Stimulated activated CD8-positive, alpha-beta memory T cell treated with anti-CD3 and anti-CD28 coated beads, Interleukin-4, amount 100 ng/mL, for 1 hour (primary cell): ENCODE measurements at places on chromosomes 3 and 15.

- no peak for DNase-seq
These were observed 202.3 kb upstream of the IGF1R start for GRCh38 chr15:98446083-98446482.

- DNase-seq, result no peak
These were observed 44.2 kb downstream of the MGLL start for GRCh38 chr3:127777921-127778656.

DNA sequence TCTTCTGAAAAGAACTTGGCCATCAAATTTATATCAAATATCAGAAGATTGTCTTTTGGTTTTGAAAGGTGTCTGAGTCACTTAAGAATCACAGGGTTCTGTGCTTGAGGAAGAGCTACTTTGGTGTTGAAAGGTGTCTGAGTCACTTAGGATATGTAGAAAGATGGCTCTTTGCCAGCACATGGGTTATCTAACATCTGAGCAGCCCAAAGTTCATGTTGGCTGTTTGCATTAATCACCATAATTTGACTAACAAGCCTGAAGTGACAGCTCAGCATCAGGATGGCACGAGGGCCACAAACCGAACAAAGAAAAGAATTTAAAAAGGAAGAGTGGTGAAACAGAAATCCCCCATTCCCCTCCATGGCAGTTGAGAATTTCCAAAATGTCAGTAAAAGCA, 190.5 kb upstream of the CMC1 start:
- no peak for DNase-seq

DNA sequence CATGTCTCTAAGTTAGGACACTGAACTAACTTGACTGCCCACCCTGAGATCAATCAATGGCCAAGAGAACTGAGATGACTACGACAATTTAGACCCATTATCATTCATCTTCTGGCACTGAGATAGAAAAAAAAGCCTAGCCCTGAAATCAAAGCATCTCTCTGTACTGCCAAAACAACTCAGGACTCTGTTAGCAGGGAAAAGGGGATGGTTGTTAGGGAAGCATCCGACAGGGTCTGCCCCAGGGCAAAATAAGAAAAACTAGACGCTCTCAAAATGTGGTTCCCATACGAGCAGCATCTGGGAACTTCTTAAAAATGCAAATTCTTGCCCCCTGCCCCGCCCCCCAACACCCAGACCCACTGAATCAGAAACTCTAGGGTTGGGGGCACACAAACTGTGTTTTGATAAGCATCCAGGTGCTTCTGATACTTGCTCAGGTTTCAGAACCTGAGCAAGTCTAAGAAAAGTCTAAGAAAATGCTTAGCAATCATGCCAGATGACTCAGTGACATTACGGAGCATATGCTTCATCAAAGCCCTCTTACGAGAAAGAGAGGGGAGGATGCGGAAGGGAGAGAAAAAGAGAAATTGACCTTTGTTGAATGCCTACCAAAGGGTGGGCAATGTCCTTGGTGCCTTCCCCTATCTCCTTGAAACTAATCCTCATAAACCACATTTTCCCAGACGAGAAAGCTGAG, 172.8 kb upstream of the HES1 start:
- no peak for DNase-seq

- DNase-seq, result no peak
These were observed 49.9 kb downstream of the ALDH1A2 start for GRCh38 chr15:58015565-58015964.

- no peak for DNase-seq
These were observed 57.6 kb upstream of the APEH start for GRCh38 chr3:49616491-49616941.

DNA sequence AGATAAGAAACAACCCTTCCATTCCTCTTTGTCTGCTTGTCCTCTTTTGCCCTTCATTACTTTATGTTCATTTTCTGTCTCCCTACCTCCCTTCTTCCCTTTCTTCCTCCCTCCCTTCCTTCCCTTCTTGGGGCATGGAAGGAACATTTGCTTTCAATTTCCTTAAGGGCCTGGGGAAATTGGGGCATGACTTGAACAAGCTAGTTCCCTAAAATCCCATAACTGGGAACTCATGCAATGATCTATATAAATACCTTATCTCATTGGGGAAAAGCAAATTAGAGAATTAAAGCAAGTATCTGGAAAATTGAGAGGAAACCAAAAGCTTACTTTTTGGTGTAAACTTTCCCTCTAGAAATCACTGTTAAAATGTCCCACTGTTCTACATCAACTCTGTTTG, 35.7 kb downstream of the BOC start:
- DNase-seq, result no peak

DNA sequence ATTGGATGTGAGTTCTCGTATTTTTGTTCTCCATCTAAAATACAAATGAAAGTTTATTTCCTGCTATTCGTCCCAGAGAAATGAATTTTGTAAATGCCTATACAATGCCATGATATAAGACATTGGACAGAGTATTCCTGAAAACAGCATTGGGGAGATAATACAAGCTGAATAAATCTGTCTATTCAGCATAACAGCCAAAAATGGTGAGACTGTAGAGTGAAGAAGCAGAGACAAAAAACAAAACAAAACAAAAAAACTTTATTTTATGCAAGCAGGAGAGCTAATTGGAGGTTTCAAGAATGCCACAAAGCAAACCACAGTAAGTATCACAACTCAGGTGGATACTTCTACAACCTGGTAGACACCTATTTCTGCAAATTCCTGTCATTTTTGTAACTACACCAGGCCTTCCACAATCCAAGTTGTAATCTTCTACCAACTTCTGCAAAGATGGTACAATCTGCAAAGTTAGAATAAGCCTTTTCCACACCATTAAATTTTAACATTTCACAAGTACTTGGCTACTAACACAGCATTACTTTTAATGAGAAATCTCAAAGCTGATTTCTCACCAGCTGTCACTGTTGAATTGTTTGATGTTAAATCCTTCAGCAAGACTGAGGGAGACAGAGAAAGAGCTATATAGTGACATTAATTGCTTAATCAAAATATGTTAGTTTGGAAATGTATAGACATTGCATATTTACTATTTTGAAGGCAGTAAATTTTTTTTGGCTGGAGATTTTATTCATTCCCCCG, 163.1 kb downstream of the CLSTN2 start:
- DNase-seq, result no peak

DNA sequence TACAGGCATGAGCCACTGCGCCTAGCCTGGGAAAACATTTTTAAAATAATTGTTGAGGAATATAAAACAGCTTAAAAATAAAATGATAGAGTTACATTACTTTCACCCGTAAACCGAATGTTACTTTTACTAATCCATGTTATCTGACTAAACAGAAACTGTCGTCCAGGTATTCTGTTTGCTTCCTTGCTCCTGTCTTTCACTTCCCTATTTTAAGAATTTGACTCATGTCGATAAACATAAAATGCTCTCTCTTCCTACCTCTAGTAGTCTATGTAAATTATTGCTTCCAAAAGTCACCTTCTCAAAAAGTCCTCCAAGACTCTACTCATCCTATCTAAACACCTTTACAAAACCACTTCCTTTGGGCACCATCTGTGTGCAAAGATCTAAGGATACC, 216.4 kb downstream of the RBMS3 start:
- no peak for DNase-seq

DNA sequence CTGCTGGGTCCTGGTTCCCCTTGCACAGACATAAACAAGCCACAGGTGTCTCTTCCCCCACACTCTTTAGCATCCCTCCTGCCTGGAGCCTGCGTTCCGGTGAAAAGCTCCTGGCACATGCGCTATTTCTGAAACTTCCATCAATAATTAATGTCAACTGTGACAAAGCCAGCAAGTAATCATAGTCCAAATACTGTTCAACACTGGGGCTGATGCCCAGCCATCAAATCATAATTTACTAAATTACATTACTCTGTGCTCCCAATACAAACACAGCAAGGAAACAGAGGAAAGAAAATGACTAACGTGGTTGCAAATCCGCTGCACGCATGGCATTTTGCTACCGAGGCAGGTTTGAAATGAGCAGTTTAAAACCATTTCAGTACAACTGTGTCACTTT, 294.7 kb downstream of the ERC2 start:
- DNase-seq, result no peak
